Stimulated activated CD4-positive, alpha-beta T cell treated with anti-CD3 and anti-CD28 coated beads, Interleukin-12 subunit alpha, Interleukin-12 subunit beta, amount 100 ng/mL, for 4 hours (primary cell): ENCODE measurements at places on chromosomes 7 and 10.

GRCh38 chr7:15407910-15408309, 153.9 kb downstream of the AGMO start:
- DNase-seq, result no peak

DNA sequence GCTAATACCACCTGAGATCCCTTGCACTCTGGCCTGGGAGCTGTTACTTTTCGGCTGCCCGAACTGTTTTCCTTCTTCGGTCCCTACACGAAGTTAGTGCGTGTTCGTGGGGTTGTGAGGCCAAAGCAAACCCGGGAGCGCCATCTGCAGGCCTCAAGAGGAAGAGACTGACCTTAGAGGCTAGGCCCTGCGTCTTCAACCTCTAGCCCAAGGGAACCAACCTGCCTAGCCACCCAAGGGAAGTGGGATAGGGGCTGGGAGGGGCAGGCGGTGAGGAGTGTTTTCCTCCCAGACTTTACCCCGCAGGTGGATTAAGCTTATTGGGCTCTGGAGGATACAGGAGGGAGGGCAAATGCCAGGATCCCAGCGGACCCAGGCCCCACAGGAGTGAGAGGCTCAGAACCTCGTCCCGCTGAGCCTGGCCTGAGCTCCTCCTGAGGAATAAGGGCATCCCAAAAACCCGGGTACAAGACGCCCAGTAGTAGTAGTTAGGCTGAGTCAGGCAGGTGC, 1.7 kb upstream of the PAX2 start:
- DNase-seq, result peak; percentile 52

GRCh38 chr7:30840141-30841024, 69.2 kb downstream of the MINDY4 start:
- DNase-seq, result no peak

- no peak for DNase-seq
Measured at GRCh38 chr10:90373911-90374310, 483.9 kb downstream of the HTR7 start.

- no peak for DNase-seq
Measured at GRCh38 chr10:106866244-106866845, 298.2 kb downstream of the SORCS1 start.

GRCh38 chr7:106606120-106606519, 54.8 kb downstream of the CCDC71L start:
- DNase-seq, result no peak

DNA sequence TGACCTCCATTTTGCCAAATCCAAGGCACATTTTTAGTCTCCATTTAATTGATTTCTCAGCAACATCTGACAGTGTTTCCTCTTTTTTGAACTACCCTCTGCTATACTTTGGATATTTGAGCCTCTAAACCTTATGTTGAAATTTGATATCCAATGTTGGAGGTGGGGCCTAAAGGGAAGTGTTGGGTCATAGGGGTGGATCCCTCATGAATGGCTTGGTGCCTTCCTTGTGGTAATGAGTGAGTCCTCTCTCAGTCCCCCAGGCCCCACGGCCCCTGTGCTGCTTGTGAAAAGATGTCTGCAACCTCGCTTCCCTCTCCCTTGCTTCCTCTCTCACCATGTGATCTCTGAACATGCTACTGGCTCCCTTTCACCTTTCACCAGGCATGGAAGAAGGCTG, 96.8 kb upstream of the DGKB start:
- no peak for DNase-seq

- no peak for DNase-seq
Measured at GRCh38 chr7:123242467-123243092, 42.8 kb upstream of the SLC13A1 start.

DNA sequence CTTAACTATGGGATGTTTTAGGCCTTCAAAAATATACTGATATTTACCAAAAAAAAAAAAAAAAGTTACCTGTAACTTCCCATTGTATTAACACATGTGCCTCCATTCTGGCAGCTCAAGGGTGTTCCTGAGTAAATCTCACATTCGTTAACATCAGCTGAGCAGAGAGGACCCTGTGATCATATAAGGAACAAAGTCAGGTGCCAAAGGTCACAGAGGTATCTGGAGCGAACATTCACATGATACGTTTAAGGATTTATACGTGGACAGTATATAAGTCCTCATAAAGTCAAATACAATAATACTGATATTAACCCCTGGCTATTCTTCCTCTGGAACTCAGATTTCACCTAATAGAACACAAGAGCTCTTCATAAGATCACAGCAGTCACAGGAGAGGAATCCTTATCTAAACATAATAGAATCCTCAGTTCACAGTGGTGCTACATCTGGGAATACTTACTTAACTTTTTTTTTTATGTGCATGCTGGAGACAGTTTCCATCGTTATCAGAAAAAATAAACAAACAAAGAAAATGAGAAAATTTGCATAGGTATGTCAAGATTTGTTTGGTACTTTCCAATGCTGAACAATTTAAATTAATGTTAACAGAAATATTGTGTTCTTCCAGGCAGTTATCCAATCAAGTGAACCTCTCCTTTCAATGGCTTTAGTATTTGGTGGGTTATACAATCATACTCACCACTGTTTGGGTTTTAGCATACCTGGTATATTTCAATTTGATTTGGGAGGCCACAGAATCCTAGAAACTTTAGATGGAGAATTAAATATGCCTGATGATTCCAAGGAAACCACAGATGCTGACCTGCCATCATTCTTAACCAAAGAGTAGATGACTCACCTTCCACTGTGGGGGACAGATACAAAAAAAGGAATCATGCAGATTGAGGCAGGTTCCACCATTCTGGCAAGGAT, 6.6 kb downstream of the CUBN start:
- no peak for DNase-seq

DNA sequence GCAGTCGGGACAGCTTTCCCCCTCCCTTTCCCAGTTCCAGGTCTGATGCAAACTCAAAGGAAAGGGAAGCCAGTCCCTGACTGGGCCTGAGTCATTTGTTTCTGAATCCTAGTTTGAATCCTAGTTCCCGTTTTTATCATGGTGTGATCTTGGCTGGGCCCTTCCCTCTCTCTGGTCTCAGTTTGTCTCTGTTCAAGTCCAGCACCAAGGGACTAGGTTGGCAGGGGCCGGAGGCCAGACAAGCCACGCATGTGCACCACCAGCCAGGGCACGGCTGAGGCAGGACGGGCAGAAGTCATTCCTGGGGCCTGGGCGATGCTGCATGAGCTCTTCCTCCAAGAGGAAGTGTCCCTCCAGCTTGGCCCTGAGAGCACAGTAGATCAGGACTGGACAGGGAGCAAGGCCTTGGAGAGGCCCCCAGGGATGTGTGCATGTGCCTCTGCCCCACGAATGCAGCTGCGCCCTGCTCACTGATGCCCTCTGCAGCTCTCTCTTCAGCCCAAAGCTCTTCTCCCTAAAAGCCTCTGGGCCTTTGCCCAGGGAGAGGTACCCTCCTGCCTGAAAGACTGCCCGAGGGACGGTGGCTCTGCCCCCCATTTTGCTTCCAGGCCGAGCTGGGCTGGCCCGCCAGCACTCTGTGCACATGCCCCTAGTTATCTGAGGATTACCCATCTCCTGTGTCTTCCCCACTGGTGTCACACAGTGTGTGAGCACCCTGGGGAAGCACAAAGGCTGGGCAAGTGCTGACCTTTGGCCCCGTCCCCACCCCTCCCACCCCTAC, 86.7 kb downstream of the ZMIZ1 start:
- no peak for DNase-seq

GRCh38 chr7:70775570-70776156, 356.3 kb upstream of the GALNT17 start:
- DNase-seq, result no peak

DNA sequence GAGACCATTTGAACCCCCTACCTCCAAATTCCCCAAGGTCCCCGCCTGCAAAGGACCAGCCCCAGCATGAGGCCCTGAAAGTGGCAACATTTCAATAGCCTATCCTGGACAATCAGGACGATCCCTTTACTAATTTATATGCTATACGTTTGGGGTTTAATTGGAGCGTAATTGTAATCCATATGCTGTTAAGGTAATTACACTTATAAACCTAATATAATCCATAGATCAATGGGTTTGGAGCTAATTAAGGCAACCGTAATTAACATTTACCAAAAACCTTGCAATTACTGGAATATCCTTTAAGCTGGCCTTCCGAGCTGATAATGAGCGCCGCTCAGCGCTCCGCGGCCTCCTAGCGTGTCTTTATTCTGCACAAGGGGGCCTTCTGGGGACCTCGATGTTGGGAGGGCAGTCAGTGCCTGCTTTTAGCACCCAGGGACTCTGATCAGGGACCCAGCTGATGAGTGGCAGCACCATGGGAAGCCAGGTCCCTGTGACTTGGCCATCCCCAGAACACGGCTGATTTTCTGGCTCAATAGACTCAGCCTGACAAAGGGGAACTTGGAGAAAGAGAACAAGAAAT, 91.2 kb downstream of the LHPP start:
- DNase-seq, result no peak

- no peak for DNase-seq
Measured at GRCh38 chr7:24346716-24347115, 62.7 kb downstream of the NPY start.

- no peak for DNase-seq
Measured at GRCh38 chr7:96728139-96728538, 18.5 kb upstream of the SEM1 start.

GRCh38 chr10:123165445-123166072, 11.4 kb downstream of the BUB3 start:
- no peak for DNase-seq

GRCh38 chr10:86958116-86958900, at the start of gene SNCG:
Gene SNCG (plus strand): TSS chr10:86958599. CDS start chr10:86958698, 99 bp downstream.
- no peak for DNase-seq

- no peak for DNase-seq
Measured at GRCh38 chr7:57202274-57202673, 70.0 kb upstream of the ZNF479 start.

GRCh38 chr10:124041675-124042445, 51.5 kb downstream of the CHST15 start:
- DNase-seq, result no peak

GRCh38 chr10:86671419-86671818, 3.1 kb downstream of the LDB3 start:
- DNase-seq, result no peak

GRCh38 chr10:32346551-32347362, at the start of gene EPC1:
Gene EPC1 (minus strand): TSS chr10:32347158. CDS start chr10:32346915, 243 bp downstream.
- DNase-seq, result peak; percentile 82

- no peak for DNase-seq
Measured at GRCh38 chr10:63286754-63287264, 153.7 kb downstream of the NRBF2 start.

DNA sequence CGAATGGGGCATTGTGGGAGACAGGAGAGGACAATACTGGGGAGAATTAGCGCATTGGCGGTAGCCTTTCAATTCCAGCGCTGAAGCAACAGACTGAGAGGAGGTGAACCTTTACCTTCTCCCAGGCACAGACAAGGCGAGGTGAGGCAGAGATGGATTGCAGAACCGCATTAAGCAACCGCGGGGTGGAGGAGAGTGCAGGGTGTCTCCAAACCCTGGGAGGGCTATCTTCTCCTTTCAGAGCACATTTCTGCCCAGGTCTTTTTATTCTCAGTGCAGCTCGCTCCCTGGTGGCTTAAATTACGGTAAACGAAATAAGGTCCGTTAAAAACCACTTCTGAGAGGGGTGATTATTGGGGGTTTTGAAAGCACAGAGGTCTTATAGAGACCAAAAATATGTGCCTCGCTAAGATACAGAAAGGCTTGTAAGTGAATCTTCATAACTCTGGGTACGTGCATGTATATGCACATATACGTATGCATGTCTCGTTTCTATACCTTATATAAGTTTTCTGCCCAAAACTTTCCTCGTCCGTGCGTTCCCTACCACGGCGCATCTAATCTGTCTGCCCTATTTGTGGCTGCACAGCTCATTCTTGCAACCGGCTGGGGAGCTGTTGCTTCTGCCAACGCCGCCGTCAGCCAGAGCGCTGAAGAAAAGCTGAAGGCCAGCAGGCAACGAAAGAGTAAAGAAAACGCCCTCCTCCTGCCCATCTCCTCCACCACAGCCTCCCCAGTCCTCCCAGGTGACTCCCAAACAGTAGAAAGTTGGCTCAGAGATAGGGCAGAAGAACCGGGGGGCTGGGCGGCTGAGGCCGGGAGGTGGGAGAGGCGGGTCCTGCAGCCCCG, 895 bp upstream of the ZNF804B start:
- DNase-seq, result no peak

DNA sequence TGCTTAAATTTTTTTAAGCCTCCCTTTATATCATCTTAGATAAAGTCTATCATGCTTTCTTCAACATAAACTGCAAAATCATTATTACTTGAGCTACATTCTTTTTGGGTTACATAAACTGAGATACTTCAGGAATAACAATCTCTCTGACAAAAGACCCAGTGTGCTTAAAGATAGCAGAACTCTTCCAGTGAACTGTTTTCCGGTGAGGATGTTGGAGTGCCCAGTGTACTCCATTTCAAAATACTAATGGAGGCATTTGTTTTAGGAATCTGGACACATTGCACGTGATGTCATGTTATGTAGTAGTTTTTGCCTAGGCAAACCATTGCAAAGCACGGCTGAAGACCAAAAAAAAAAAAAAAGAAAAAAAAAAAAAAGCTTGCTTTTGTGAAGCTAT, 388.2 kb upstream of the CELF2 start:
- no peak for DNase-seq

DNA sequence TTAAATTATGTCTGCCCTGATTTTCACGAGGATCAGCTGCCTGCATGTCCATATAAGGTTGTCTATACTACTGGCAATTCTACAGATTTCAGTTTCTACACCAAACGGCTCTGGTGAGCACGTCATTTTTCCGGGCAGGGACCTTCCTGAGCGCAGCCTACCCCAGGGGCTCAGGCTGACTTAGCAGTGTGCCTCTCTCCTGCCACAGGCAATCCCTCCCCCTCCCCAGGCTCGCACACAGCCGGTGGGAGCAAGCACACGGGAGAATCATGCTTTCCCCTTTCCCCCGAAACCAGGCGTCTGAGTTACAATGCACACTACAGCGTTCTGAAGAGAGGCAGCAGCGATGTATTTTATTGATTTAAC, 1.7 kb downstream of the KLF6 start:
- peak; percentile 70 for DNase-seq

- DNase-seq, result no peak
Measured at GRCh38 chr7:109782806-109783205, 1213.1 kb downstream of the DNAJB9 start.

GRCh38 chr7:30076411-30076810, 48.2 kb downstream of the PLEKHA8 start:
- no peak for DNase-seq

DNA sequence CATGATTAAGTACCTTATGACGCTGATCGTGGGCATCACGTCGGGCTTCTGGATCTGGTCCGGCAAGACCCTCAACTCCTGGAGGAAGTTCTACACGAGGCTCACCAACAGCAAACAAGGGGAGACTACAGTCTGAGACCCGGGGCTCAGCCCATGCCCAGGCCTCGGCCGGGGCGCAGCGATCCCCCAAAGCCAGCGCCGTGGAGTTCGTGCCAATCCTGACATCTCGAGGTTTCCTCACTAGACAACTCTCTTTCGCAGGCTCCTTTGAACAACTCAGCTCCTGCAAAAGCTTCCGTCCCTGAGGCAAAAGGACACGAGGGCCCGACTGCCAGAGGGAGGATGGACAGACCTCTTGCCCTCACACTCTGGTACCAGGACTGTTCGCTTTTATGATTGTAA, 2.5 kb downstream of the FZD1 start:
- DNase-seq, result no peak

DNA sequence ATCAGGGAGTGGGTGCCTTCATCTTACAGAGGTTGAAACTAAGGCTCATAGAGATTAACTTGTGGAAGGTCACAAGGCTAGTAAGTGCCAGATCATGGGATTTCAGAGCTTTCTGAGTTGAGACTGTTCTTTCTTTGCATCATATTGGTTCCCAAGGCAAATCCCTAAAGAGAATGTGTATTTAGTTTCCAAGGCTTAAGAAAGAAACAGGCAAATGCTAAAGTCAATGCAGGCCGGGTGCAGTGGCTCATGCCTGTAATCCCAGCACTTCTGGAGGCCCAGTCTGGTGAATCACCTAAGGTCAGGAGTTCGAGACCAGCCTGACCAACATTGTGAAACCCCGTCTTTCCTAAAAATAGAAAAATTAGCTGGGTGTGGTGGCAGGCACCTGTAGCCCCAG, 19.8 kb downstream of the CDK1 start:
- no peak for DNase-seq
